ENCODE measurements at places on chromosomes 12 and 14.

DNA sequence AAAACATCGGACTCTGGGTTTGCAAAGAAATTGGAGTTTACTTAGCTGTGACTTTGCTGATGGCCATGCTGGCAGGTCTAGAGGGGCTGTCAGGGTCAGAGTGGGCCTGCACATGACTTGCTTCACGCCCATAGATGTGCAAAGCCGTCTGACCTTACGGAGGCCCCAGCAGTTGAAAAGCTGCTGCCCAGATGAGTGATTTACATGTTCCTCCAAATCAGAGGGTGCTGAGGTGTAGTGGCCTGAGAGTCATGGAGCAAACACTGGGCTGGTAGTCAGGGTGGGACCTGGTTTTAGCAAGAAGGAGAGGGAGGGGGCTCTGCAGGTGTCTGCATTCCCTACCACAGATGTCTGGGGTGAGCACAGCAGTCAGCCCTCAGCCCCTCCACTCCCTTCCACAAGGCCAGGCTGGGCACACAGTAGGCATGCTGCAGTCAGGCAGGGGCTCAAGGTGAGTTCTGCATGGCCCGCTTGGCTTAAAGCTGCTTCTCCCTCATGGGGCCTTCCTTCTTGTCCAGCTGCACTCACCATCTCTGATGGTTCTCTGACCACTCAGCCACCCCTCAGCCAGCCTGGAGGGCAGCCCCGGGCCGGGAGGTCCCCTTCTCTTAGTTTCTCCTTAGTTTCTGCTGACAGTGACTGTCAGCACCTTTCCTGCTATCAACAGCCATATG, 34.2 kb upstream of the EML1 start:
- no peak for DNase-seq

DNA sequence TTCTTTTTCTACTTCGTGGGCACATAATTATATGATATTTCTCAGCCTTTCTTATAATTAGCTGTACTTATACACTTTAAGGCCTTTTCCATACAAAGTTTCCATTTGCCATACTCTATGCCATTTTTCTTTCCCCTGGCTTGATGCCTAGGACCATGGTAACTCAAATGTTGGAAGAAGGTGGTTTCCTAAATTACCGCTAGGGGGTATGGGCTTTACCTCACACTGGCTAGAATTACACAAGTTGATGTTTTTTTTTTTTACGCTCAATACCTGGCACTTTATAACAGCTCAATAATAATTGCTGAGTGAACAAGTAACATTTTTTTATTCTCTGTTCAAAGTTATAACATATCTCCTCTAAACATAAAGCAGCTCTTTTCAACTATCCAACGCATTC, 306.8 kb upstream of the LRFN5 start:
- no peak for DNase-seq

DNA sequence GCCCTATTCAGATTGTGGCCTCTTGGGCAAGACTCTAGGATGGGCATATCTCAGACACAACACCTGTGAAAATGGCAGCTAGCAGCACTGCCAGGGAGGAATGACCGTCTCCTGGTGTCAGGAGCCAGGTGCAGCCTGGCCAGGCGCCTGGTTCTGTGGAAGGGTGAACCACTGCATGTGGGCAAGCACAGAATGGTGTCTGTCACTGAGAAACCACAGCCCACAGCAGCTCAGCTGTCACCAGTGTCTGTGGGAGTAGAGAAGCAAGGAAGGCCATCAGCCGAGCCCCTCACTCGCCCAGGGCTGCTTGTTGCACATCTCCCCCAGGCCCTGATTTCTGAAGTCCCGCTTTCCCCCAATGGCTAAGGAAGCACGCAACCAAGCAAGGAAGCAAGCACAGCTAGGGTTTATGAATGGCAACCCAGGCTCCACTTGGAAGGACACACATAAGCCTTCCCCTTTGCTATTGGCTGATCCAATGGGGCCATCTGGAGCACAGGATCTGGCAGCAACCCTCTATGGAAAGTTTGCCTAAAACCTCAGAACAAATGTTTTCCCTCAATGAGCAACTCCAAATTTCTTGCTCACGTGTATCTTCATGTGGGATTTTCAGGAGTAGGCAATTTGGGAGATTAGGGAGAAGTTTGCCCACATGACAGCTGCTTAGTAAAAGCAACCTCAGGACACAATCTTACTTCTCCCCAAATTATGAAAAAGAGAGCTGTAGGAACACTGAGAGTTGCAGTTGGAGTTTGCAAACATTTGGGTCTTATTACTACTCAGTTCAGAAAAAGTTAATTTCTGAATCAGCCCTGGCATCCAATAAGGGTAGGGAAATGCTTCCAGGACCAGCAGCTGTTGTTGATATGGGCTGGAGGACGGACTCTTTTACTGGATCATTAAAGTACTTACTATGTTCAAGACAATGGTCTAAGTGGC, 44.7 kb downstream of the GPHB5 start:
- DNase-seq: no peak

GRCh38 chr12:55935738-55936151, 4.8 kb downstream of the DGKA start:
- DNase-seq: no peak

- no peak for DNase-seq
Observed at GRCh38 chr14:64942531-64943111, at the start of gene GPX2. TSS of gene GPX2 (minus strand) at chr14:64942745. CDS start at chr14:64942726, 19 bp downstream.

DNA sequence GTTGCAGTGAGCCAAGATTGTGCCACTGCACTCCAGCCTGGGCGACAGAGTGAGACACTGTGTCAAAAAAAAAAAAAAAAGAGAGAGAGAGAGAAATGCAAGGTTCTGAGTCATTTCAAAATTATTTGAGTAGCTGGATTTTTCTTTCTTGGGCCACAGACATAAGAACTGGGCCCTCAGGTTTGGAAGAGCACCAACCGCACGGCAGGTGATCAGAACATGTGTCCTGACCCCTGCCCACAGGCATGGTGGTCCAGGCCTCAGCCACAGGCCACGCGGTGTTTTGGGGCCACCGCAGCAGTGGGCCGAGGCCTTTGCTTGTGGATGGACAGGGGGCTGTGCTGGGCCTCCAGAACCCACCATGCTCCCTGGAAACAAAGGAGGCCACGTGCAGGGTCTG, 126.7 kb downstream of the CALM1 start:
- DNase-seq: no peak

GRCh38 chr12:65822732-65823512, 1.4 kb upstream of the HMGA2 start:
- no peak for DNase-seq

DNA sequence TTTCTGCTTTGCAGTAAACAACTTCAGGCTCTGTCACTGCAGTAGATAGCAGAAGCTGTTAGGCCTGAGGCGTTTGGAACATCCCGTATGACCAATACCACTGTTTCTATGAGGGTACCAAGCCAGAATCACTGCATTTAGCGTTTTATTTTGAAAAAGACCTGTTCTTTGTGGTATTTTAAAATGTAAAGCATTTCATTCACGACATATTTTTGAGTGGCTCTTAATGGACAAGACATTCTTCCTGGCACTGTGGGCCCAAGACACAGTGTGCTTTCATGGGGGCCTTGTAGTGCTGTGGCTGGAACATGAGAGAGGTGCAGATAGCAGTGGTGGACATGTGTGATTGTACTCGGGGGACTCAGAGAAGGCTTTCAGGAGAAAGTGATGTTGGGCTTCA, 86.4 kb downstream of the DDX51 start:
- no peak for DNase-seq

DNA sequence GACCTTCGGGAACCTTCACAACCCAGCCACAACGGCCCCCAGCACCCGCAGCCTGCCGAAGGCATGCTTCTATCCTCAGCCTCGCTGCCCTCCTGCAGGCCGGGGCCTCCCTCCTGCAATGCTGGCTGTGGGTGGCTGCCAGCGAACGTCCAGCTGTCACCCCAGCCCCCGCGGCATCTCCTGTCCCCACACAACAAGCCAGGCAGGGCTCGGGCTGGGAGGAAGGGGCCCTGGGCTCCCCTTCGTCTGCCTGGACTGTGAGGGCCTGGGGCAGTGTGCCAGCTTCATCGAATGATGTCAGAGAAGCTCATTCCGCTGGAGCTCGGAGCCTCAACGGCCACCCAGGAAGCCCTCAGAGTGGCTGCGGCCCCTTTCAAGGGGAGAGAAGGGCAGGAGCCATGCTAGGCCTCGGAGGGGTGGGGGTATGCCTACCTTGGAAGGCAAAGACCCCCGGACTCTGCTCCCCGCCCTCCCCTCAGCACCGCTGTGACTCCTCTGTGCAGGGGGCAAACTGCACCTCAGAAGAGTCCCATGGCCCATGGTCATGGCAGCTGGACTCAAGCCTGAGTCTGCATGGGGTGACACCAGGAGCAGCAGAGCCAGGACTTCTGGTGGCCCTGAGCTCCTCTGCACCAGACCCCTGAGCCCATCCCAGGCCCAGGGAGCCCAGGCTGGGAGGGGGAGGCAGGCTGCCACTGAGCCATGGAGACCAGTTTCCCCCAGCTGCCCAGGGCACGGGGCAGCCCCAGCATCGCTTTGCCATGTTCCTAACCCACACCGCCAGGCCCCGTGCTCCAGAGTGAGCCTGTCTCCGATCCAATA, 24.7 kb upstream of the C14orf180 start:
- no peak for DNase-seq

DNA sequence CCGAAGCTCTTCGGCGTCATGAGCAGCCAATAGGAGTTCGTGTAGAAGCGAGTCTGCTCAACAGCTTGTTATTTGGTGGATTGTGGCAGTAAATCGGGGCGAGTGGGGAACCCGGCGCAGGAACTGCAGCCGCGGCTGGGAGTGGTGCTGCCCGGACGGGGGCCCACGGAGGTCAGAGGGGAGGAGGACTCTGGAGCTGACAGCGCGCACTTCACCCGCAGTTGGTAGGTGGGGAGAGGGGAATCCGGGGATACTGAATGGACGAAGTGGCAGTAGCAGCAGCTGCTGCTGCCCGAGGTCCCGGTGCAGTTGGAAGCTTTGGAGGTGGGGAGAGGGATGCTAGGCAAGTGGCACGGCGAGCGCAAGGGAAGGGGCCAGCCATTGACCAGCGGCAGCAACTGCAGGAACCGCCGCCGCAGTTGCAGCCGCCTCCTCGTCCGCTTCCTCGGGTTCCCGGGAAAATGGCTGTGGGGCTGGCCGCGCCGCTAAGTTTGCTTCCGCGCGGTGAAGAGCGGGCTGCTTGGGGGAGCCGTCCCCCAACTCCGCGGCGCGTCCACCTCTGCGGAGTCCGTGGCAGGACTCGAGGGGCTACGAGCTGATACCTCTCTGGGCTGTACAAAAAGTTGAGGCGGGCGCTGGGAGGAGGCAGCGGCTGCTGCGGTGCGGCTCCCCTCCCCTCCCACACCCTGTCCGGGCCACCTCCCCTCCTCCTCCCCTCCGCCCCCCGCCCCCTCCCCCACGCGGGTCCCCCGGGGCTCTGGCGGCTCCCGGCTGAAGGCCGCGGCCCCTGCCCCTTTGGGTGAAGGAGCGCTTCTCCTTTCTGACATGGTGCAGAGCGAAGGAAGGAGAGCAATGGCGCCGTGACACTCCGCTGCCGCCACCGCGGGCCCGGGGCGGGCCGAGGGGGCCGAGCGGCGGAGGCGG, at the start of gene ARID4A:
Gene ARID4A (plus strand): TSS at position 79 of the 924 bp plus-strand sequence. CDS start 1,300 bp downstream, outside the sequence.
- DNase-seq: peak; percentile 97

- DNase-seq: no peak
Observed at GRCh38 chr12:7131502-7131866, 1.3 kb downstream of the CLSTN3 start.

- no peak for DNase-seq
Observed at GRCh38 chr14:103657471-103657870, 28.5 kb downstream of the KLC1 start.

DNA sequence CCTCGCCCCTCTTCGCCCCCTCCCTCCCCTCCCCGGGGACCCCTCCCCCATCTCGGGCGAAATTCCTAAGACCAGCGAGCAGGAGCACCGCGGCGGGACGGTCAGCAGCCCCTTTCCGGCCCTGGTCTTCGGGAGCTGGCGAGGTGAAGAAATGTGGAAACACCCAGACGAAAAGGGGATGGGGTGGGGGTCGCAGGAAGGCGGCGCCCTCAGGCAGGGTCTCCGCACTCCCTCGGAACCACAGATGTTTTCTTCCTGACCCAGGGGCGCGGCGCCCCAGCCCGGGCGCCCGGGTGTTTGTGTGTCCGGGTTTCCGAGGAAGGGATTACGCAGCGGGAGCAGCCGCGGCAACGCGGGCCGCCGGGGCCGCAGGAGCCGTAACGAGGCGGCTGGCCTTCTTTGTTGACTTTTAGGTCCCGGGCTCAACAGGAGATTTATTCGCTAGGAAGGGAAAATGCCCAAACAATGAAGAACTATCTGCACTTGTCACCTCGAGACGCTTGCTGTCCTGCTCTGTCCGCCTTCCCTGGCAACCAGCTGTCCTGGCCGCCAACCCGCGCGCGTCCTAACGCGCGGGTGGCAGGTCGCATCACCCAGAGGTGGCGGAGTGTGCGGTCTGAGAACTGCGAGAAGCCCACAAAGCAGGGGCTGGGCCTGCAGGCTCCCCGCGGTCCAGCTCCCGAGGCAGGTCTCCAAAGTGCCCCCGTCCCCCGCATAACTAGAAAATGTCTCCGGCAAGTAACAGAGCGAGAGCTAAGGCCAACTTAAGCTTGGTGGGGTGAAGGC, 7.0 kb downstream of the FOXA1 start:
- no peak for DNase-seq

GRCh38 chr14:78405079-78405856, 235.1 kb downstream of the NRXN3 start:
- no peak for DNase-seq

GRCh38 chr14:94284221-94284620, 8.8 kb downstream of the SERPINA10 start:
- DNase-seq: no peak

- no peak for DNase-seq
Observed at GRCh38 chr14:34620115-34620514, 9.8 kb downstream of the SNX6 start.

- DNase-seq: no peak
Observed at GRCh38 chr14:50031602-50032313, 84.6 kb downstream of the VCPKMT start.

DNA sequence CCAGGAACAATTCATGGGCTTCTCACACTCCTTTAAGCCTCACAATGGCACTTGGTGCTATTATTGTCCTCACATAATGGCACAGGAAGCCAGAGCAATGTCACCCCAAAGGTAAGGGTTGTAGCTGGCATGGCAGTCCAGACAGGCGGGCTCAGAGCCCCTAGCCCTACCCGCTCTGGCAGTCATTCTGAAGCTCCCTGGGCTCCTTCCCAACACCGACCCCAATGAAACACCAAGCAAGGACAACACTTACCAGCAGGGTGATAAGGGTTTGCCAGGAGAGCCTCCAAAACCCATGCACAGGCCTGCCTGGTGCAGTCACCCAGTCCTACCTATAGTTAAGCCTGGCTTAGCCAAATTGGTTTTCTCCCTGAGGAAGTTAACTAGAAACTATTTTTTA, 30.8 kb downstream of the MAX start:
- DNase-seq: no peak

GRCh38 chr12:30796313-30796780, 41.6 kb upstream of the CAPRIN2 start:
- DNase-seq: no peak

GRCh38 chr14:94043756-94044475, 17.8 kb downstream of the OTUB2 start:
- no peak for DNase-seq

DNA sequence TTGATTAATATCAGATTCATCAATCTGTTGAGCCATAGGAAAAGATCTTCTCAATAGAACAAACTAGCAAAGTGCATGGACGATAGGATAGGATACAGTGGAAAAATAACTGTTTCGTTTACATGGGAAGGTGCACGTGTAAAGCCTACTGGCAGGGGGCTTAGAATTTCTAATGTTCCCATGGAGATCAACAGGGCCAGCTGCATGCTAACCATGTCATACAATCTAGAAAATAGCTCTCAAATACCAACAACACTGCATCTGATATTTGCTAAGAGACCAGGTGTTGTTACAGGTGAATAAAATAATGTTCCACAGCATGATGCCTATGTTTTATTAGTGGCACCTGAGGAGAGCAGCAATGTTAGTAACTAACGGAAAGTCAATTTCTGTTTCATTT, 72.5 kb downstream of the ACSS3 start:
- DNase-seq: no peak

- DNase-seq: no peak
Observed at GRCh38 chr14:24806061-24806678, 172.2 kb upstream of the GZMB start.

All from vagina (tissue), 2 donors.